ENCODE measurements at places on chromosomes 11 and 22.

- no peak for DNase-seq
Measured at GRCh38 chr11:1667906-1668305, 29.1 kb upstream of the KRTAP5-6 start.

- DNase-seq = no peak
Measured at GRCh38 chr11:29963796-29964195, 53.0 kb downstream of the KCNA4 start.

DNA sequence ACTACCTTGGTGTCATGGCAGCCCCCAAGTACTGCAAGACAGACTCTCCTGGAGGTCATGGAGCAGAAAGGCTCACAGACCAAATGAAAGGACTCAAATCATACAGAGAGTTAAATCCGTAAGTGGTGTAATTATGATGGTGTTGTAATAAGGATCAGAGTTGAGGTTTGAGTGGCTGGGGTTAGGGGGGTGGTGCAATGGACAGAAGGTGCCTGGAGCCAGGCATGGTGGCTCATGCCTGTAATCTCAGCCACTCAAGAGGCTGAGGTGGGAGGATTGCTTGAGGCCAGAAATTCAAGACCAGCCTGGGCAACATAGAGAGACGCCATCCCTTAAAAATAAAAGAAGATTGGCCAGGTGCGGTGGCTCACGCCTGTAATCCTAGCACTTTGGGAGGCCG, 18.7 kb downstream of the ART5 start:
- DNase-seq = no peak

DNA sequence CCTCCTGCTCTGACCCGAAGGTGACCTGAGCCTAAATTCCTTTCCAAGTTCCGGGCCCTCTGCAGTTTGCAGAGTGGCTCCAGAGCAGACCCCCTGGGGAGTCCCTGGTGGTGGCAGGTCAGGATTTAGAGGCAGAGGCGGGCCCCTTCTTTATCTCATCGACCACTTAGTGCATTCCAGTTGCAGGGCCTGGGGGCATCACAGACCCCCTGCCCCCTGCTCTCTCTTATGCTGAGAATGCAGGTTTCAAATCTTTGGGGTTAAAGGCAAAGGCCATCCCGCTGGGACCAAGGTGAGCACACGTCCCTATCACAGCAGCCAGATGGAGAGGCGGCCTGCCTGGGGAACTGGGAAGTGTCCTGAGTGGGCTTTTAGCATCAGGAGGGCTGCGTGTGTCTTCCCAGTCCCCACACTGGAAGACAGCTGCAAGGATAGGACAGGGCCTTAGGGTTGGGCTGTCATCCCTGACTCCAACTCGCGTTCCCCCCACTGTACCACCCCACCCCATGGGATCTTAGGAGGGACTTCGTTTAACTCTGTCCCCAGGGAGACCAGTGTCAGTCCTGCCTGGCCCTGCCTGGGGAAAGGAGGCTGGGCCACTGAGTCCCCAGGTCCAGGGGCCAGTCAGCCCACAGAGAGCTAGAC, 11.3 kb downstream of the DERL3 start:
- DNase-seq = no peak

- no peak for DNase-seq
Measured at GRCh38 chr11:9609841-9610240, 36.4 kb downstream of the WEE1 start.

- DNase-seq = no peak
Measured at GRCh38 chr22:24176630-24177029, 4.7 kb upstream of the SUSD2 start.

DNA sequence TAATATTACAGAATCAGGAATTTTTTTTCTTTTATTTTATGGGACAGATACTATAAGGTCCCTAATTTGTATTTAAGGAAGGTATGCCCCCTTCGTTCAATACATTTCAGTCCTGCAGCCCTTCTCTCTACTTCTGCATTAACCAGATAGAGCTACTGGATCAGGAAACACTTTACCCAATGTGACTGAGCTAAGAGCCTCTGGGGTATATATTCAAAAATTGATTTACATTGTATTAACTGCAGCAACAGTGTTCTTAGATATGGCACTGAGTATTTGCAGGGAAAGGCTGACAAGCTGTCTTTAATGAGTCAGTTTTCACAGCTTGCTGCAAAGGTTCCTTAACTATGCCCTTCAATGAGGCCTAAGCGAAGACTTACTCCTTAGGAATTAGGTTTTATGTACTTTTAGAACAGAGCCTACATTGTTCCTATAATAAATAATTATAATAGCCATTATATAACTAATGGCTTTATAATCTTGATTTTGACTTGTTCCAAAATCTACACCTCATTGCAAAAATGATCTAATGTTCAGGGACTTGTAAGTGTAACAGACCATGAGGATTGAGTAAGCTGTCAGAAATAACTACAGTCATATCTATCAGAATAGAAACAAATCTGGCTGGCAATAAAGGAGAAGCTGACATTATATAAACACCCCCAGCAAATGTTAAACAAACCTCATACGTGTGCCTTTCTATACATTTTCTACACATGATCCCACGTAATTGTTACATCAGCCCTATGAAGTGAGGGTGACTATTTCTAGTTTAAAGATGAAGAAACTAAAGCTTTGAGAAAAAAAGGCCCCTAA, 55.0 kb downstream of the DDI1 start:
- DNase-seq = no peak

DNA sequence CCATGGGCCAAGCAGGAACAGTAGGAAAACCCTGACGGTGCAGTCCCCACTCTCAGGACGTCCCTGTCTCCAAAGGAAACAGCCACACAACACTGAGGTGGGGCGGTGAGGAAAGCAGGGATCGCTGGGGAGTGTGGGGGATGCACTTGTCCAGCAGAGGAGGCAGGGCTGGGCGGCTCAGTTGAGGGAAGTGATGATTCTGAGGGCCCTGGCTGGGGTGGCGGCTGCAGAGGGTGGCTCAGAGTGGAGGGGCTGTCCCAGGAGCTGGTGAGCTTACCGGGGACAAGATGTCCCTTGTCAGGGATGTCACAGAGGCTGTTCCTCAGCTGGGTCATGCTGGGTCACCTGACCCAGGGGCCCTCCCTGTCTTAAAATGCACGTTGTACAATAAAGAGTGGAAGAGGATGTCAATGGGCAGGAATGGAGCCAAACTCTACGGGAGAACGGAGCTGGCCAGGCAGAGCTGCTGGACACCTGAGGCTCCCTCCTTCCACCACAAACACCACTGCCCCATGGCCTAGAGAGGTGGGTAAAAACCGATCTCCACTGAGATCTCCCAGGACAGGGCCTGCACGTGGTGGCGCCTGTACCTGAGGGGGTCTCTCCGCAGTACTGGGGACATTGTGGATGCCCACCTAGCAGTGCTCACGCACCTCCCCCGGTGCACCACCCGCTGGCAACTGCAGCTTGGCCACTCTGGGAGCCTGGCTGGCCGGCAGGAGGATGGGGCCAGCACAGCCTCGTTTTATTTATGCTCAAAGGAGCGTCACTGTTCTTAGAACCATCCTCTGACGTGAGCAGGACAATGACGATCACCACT, 9.7 kb upstream of the EFCAB6 start:
- DNase-seq = no peak

DNA sequence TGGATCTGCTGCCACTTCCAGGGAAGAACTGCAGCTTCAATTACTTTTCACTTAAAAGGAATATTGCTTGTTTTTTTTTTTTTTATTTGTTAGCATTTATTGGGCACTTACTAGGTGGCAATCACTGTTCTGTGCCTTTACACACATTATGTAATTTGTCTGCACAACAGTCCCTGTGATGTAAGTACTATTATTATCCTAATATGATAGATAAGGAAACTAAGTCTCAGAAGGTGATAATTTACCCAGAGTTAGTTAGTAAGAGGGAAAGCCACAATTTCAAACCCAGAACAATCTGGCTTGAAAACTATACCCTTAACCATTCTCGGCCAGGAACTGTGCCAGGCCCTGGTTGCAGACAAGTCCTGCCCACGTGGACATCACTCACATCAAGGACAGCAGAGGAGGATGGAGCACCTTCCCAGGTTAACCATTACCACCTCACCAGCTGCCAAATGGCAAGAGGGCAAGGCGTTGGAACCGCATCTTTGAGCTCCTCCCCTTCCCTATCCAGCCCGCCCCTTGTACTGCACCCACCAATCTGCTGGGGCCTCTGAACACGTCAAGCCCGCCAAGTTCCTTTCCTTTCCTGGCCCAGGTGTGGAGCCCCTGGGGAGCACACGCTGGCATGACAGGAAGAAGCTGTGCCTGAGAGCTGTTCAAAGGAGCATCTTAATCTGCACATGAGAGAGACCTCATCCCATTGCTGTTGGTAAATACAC, 78.4 kb downstream of the NAV2 start:
- no peak for DNase-seq

DNA sequence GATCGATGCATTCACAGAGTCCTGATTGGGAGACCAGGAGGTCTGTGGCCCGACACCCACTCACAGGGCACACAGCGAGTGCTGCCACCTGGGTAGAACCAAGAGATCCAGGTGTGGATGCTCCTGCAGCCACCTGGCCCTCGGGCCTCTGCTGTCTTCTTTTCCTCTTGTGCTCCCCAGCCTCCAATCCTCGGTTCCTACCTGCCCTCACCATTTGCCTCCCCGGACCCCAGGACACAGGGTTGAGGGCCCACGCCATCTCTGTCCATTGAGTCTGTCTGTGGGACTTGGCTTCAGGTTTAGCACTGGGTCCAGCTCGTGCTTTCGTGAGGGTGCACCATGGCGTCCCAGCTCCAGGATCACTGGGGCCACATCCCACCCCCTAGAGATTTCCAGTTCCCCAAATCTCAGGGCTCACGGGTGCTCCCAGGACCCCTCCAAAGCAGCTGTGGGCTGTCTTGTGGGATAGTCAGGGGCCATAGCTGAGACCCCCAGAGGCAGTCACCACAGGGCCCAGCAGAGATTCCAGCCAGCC, 591.1 kb downstream of the BRD1 start:
- no peak for DNase-seq

GRCh38 chr22:49432211-49432896, 395.3 kb downstream of the BRD1 start:
- DNase-seq = no peak

DNA sequence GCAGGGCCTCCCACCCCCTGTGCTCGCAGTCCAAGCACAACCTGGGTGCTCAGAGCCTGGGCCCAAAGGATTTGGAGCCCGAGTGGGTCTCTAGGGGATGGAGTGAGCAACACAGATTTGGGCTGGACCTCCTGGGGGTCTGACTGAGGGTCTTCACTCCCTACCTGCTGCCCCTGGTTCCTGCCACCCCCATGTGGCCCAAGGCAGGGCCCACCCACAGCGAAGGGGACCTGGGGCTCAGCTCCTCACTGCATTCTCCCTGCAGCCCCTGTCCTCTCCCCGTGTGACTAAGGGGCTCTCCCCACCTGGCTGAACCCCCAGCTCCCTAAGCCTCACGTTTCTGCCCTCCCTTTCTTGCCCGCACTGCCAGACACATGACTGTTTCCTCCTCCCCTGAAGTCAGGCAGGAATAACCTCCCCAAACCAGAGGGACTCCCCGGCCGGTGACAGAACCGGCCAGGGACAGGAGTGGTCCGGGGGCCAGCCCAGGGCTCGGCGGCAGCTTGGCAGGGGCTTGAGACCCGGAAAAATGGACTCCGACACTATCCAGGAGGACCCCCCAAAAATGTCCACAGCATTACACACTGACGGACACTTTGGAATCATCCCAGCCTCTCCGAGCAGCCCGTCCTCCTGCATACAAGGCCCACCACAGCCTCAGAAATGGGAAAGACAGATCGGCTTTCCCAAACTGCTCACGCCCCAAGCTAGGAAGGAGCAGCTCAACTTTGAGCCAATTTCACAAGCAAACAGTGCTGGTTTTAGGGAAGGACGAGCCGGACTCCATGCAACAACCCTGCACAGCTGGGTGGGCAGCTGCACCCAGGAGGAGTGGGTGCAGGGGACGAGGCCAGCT, 57.8 kb downstream of the BRD1 start:
- no peak for DNase-seq

DNA sequence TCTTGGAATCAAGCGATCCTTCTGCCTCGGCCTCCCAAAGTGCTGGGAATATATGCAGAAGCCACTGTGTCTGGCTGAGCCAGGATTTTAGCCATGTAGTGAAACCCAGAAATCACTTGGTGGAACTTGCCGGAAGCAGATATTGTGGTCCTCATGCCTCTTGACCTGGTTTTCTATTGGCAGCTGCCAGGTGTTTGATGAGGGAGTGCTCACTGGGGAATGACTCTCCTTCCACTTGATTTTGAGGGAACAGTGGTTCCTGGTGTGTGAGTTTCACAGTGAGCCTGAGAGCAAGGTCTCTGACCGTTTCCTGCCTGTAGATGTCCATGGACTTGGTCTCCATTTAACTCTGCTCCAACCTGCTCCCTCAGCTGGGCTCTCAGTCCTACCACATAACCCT, 34.7 kb upstream of the ELF5 start:
- no peak for DNase-seq

DNA sequence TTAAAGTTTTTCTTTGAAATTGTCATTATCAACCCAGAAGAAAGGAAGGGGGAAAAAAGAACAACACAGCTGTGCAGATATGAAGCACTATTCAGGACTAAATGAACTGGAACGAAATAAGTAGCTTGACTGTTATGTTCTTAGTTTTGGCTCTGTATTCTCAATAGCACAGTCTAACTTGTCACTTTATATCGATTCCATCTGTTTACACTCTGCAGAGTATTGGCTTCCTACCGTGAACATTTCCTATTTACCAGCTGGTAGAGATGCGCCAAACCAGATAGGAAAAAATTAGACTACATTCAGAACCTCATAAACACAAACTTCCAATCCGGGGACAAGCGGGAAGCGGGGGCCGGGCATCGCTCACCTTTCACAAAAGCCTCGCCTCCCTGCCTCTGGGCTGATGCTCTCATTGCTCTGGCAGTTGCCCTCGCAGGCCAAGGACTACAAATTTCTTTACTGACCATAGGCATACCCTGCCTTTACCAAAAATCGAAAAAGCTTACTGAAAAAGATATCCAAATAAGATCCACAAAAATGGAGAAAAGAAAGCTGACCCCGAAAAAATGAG, 66.2 kb downstream of the EFCAB6 start:
- no peak for DNase-seq

DNA sequence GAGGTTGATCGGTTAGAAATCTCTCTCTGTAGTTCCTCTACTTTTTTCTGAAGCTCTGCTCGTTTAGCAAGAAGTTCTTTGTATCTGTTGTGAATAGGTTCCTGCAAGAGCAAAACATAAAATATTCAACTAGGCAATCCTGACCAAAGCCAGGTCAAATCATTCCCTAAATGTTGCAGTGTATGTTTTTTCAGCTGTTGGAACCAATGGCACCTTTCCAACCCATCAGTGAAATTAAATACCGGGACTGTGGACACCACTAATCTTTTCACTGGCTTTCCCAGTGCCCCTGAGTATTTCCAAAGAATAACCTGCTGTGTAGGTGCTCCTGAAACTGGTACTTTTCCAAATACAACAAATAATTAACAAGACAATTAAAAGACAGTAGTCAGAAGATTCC, 45.1 kb downstream of the CEP57 start:
- DNase-seq = no peak

DNA sequence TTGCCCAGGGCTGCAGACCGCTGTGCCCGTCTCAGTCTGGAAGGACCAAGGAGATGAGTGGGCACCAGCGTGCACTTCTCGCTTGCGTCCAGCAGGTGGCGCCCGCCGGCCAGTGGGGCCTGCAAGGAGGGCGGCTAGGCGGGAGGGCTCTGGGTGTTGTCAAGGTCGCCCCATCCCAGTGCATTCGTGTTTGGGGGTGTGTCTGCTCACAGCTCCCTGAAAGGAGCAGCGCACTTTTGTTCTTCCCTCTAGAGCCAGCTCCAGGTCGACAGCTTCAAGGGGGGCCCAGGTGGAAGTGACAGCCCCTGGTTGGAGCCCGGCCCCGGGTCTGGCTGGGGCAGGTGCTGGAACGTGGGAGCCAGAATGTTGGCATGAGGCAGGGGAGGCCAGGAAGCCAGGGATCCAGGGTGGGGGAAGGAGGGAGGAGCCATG, 23.4 kb upstream of the MPPED1 start:
- peak; percentile 44 for DNase-seq

All from SW480 (cell line).